CD4-positive, alpha-beta T cell treated with Interleukin-6 at 100 ng/mL for 8 hours (primary cell): ENCODE measurements at places on chromosomes 16 and 17.

DNA sequence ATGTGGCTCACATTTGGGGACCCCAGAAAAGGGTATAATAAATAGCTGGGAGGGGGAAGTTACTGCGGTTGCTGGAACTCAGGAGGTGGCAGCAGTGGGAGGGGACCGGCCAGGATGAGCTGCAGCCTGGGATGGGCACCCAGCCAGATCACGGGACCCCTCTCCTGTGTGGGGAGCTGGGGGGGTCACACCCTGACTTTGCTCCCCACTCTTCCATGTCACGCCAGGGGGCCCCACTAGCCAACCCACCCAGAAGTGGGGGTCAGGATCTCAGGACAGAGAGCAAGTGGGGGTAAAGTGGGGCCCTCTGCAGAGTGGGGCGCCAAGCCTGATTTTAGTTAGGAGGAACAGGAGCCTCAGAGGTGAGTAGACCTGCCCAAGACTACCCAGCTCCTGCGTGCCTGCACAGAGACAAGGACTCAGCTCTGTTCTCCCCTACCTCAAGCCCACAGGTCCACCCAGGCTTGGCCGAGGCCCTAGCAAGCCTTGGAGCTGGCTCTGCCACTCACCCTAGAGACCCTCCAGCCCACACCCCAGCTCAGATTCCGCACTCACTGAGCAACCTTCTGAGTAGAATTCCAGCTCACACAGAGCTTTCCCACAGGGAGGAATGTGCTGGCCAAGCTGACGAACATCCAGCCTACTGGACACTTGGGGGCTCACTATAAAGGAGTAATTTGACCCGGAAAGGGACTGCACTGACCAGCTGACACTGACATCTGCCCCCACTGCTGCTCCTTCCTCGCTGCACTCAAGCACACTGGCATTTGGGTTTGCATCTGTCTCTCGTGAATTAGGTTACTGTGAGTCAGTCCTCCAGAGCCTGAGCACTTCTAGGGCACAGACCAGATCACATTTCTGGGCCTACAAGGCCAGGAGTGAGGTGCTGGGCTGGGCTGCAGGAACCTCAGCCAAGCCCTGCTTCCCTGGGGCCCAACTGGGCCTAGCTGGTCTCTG lies 310.1 kb downstream of the C16orf95 start:
- no peak for DNase-seq

GRCh38 chr17:9576521-9577372 lies at the start of gene CFAP52:
CFAP52 (plus strand) TSS chr17:9576642; CDS start chr17:9576696, 54 bp downstream.
- peak; percentile 71 for DNase-seq

- no peak for DNase-seq
Measured at GRCh38 chr16:57920215-57920879, 50.6 kb downstream of the CNGB1 start.

GRCh38 chr17:45261577-45262515 lies at the start of gene SPATA32:
SPATA32 (minus strand) TSS chr17:45262094; CDS start chr17:45262016, 78 bp downstream.
- peak; percentile 67 for DNase-seq

GRCh38 chr16:81121474-81121990 lies 25.3 kb upstream of the GCSH start:
- DNase-seq = no peak

DNA sequence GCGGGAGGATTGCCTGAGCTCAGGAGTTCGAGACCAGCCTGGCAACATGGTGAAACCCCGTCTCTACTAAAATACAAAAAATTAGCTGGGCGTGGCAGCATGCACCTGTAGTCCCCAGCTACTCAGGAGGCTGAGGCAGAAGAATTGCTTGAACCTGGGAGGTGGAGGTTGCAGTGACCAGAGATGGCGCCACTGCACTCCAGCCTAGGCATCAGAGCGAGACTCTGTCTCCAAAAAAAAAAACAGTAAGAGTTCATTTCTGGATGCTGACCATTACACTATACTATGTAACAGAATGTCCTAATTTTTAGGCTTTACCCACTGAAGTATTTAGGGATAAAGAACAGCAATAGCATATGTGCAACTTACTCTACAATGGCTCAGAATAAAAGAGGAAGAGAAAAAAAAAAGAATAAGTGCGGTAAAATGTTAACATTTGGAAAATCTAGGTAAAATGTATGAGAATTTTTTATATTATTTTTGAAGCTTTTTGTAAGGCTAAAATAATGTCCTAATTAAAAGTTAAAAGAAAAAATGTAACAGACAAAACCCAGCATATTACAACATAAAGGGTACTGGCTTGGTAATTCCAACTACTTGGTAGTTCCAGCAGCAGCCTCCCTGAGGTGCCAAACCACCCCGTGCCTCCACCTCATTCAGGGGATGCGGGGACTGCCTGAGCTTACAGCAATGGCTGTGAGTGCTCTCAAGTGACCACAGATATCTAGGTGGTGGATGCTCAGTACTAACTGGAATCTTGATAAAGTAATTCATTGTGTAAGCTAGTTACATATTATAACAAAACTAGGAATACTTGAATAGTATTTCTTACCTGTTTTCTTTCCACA lies 10.9 kb downstream of the COPS3 start:
- DNase-seq = no peak

GRCh38 chr17:82216301-82217119 lies 3.9 kb upstream of the CCDC57 start:
- DNase-seq = peak; percentile 47

- DNase-seq = peak; percentile 35
Measured at GRCh38 chr17:10327640-10328039, 45.2 kb downstream of the MYH13 start.

DNA sequence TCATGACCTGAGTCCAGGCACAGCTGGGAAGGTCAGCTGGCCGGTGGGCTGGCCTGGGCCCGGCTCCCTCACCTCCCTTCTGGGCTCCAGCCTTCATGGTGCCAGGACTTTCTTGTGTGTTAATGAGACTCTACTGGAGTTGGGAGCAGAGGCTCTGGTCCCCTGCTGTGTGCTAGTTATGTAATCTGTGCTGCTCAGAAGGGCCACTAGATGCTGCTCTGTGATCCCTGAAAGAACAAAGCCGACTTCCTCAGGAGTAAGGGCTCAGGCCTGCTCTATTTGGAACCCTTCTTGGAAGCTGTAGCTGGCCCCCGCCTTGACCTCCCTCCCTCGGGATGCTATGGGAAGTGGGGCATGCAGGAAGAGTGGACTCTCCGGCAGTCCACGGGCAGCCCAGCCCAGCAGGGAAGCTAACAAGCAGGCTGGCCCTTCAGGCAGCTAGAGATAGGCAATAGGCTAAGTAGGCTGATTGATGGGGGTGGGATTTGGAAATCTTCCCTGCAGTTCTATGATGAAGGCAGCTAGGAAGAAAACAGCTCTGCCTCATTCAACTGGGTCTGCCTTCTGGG lies 3.3 kb upstream of the CDK5R1 start:
- DNase-seq = peak; percentile 49

GRCh38 chr16:22055881-22056280 lies 36.5 kb upstream of the VWA3A start:
- DNase-seq = no peak

DNA sequence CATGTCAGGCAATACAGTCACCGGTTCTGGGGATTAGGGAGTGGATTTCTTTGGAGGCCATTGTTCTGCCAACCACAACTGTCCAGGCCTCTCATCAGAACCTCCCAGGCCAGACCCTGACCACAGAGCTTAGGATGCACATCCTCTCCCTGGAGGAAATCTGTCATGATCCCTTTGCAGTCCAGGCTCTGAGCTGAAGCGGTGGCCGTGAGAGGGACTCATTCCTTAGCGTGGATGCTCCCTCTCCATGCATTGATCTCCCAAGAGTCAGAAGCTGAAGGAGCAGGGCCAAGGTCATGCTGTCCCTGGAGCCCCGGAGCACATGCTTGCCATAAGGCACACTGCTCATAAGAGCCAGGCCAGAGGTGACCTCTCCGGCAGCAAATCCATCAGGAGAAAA lies 181.4 kb downstream of the COPRS start:
- DNase-seq = no peak

- DNase-seq = peak; percentile 89
Measured at GRCh38 chr17:73092523-73093135, at the start of gene SLC39A11. SLC39A11 (minus strand) TSS chr17:73092688; CDS start chr17:73088764, 3,924 bp downstream.
